ENCODE measurements at places on chromosomes 12 and 14.
A peak's percentile ranks its signal among the peaks of the same experiment; 100 is the strongest.

- DNase-seq: no peak
These were observed 1234.6 kb downstream of the SLC16A7 start for GRCh38 chr12:60830381-60830780.

DNA sequence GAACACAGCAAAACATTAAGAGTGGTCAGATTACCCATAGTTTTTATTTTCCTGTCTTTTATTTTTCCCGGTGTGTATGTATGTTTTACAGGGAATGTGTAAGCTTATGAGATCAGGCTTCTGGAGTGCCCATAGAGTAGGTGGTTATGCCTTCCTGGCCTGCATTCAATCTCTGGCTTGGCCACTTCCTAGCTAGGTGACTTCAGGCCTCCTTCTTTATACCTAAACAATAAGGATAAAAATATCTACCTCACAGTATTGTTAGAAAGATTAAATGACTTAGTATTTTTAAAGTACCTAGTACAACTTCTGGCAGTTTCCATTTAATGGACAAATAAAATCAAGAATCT, 42.4 kb downstream of the ITPR2 start:
- DNase-seq: no peak

DNA sequence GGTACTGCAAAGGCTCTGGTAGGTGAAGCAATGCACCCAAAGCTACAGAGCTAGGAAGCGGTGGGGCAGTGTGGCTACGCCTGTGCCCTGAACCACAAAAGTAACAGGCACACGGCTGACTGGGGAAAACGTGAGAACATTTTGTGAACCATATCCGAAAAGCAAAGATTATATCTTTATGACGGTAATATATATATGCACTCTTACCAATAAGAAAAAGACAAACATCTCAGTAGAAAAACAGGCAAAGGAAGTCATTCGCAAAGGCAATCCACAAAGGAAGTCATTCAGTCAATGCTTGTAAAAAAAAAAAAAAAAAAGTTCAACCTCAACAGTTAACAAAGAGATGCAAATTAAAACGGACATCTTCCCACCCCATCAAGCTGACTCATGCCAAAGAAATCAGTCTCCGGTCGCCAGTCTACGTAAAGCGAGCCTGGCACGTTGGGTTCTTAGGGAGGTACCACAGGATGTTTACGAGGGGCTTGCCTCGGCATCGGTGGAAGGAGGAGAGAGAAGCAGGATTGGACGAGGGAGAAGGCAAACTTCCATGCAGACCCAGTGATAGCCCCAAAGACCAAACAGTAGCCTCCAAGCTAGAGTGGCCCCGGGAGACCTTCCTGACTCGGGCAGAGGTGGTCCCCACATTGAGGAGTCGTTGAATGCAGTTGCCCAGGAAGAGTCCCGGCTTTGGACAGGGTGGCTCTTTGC, 39.4 kb upstream of the PPP2R5C start:
- DNase-seq: peak; percentile 84

GRCh38 chr14:85468816-85469215, 61.1 kb upstream of the FLRT2 start:
- DNase-seq: no peak

DNA sequence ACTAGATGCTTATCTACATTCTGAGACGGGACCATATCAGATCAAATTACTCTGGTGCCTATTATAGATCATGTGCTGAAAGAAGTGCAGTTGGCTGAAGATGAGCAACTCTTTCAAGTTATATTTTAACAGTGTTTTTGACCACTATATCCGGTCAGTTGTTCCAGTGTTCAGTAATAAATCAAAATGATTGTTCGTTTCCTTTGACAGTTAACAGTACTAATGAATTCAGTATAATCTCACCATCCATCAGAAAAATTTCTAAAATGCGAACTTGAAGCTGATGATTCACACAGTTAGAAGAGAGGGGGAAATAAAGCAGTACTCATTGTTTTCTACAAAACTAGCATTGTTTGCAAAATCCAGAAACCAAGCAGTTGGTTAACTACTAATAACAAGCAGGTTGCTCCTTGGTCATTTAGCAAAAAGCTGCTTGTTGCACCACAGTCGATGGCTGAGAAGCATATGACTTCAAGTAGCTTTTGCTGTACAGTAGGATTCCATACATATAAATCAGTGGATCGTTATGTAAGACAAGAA, 2.3 kb downstream of the RPS6KA5 start:
- DNase-seq: no peak

- no peak for DNase-seq
These were observed 48.4 kb upstream of the JDP2 start for GRCh38 chr14:75379246-75379929.

GRCh38 chr12:111169456-111169855, 199.4 kb downstream of the PHETA1 start:
- no peak for DNase-seq

DNA sequence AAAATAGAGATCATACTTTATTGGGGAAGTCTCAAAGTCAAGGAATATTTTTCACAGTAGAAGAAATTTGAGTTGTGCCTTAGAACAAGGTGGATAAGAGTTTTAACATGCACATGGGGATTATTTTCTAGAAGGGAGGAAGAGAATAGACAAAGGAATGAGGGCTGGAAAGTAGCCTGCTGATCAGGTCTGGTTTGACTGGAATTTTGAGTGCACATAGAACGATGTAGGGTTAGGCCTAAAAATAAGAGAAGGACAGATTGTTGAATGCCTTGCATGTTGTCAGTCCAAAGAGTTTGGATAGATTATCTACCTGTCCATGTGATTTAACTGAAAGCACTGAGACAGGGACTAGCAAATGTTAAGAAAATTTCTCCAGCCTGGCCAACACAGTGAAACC, 87.2 kb downstream of the SRGAP1 start:
- no peak for DNase-seq

DNA sequence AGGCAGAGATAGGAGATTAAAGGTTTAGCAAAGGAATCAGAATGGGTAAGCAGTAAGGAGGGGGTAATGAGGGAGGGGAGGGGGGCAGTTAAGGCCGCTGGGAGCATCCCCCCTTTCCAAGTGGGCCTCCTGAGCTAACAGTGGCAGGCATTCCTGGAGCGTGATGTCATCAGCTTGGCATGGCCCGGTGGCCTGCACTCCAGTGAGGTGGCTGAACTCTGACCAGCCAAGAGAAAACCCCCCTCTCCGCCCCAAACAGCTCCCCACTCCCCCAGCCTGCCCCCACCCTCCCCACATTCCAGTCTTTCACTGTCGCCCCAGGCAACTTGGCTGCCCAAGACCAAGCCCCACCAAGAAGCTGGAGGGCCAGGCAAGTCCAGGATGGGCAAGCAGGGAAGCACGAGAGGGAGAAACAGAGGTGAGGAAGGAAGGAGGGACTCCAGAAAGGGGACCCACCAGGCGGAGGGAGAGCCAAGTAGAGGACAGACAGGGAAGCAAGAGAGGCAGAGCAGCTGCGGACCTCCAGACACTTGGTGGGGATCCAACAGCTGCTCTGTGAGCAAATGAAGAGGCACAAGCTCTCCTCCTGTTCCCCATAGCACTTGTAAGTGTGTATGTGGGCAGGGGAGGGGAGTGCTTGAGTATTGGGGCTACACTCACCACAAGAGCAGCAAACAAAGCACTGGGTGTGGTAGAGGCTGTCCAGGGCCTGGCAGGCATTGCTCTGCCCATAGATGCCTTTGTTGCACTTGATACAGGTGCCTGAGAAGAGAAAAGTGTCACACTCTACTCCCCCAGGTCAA, 4.5 kb downstream of the AJUBA start:
- no peak for DNase-seq

GRCh38 chr14:76112889-76113624, 38.7 kb upstream of the GPATCH2L start:
- DNase-seq: no peak

Measured in inflammatory macrophage treated with lipopolysaccharide for 4 hours (primary cell).